GM04504 (cell line): ENCODE measurements at places on chromosomes 7 and 10.

DNA sequence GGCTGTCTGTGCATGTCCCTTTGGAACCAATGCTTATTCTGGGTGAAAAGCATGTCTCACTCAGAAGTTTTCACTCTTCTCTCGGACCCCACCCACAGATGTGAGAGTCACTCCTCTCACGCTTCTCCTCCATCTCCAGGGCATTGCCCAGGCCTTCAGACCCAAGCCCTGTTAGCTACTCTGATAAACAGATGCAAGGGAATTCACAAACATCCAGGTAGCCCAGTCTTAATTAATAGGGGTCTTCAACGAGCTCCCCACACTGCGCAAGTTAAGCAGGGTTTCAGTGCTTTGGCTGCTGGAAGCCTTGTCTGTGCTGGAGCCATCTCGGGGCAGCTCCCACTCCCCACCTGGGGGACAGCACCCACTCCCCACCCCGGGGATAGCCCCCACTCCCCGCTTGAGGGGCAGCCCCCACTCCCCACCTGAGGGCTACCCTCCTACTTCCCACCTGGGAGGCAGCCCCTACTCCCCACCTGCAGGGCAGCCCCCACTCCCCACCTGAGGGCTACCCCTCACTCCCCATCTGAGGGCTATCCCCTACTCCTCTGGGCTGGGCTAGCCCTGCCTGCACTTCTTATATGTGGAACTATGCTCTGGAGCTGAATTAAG, 8.7 kb downstream of the PKD1L1 start:
- DNase-seq = no peak

DNA sequence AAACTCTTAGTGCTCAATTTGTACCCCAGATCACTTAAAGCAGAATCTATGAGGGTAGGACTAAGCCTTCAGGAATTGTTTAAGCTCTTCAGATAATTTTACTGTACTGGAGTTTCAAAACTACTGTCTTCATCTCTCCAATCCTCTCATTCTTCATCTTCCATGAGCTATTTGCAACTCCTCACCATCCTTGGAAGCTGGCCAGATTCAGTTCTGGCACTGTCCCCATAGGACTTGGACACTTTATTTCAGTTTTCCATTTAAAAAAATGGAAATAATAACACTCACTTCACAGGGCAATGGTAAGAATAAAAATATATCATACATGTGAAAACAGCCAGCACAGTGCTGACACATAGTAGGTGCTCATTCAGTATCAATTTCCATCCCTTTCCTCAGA, 74.6 kb downstream of the PPP1R17 start:
- no peak for DNase-seq

- no peak for DNase-seq
Measured at GRCh38 chr10:17365402-17365801, 89.0 kb downstream of the ST8SIA6 start.

- no peak for DNase-seq
Measured at GRCh38 chr10:90939648-90940047, 18.8 kb upstream of the ANKRD1 start.

DNA sequence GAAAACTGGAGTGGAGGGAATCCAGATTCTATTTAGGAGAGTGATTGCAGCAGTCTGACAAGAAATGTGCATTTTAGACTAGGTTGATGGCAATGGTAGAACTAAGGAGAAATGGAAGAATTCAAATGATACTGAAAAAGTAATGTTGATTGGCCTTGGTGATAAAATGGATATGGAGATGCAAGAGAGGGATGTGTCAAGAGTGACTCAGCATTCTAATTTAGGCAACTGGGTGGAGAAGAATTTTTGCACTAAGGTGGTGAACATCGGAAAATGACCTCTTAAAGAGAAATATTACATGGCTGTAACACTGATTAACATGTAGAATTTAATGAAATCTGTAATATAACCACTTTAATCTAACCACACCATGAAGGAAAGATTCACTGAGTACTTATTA, 806.5 kb downstream of the PHTF2 start:
- no peak for DNase-seq

DNA sequence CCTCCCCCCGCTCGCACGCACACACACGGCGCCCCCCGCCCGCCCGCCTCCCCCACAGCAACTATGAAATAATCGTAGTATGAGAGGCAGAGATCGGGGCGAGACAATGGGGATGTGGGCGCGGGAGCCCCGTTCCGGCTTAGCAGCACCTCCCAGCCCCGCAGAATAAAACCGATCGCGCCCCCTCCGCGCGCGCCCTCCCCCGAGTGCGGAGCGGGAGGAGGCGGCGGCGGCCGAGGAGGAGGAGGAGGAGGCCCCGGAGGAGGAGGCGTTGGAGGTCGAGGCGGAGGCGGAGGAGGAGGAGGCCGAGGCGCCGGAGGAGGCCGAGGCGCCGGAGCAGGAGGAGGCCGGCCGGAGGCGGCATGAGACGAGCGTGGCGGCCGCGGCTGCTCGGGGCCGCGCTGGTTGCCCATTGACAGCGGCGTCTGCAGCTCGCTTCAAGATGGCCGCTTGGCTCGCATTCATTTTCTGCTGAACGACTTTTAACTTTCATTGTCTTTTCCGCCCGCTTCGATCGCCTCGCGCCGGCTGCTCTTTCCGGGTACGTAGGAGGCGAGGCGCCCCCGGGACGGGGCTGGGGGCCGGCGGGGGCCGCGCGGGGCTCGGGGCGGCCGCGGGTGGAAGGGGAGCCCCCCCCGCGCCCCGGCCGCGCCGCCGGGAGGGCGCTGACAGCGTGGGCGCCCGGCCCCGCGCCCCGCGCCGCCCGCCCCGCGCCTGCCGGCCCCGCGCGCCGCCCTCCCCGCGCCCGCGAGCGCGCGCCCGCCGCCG, 441 bp downstream of the BMI1 start:
- DNase-seq = no peak

DNA sequence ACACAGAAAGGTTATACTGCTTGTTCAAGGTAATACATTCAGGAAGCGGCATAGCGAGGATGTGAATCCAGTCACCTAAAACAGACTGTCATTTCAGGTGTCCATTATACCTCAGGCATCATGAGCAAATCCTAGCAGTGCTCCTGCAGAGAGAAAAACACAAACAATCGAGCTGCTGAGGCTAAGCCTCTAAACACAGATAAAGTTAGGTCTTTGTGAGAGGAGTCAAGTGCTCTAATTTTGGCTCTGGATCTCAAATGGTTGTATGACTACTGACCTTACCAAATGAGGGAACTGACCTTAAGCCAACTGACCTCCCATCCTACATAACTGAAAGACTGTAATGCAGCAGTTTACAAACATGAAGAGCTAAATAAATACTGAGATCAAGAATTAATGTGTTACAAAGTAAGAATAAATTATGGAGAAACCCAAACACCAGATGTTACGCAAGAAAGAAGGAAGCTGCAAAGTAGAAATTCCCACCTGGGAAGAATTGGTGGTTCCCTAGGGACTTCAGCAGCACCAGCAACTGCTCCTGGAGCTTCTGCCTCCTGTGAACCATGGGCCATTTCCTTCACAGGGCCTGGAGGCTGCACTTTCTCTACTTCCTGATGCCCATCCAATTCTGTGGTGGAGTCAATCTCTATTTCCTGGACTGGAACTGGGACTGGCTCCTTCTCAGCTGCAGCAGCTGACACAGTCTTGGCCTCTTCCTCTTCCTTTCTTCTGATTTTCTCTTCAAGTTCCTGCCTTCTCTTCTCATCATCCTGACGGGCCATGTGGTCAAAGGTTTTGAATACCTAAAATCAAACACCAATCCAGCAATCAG, 5.8 kb downstream of the NUDCD3 start:
- DNase-seq = no peak

- DNase-seq = no peak
Measured at GRCh38 chr10:42986633-42987032, 90.2 kb upstream of the RET start.

- no peak for DNase-seq
Measured at GRCh38 chr10:126895214-126895781, 9.9 kb upstream of the DOCK1 start.

DNA sequence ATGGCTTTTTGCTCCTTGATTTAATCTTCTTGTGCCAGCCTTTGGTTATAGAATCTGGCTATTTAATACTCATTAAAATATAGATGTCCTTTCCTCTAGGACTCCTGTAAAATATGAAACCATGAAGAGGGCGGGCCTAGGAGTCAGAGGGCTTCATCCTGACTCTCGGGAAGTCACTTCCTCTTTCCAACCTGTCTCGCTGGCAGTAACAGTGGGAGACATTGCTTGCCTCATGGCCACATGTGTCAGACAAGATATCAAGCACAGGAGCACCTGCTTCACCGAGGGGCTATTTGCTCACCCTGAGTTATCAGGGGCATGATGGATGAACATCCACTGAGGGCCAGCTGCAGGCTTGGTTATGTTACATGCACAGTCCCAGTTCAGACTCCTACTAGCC, 31.0 kb downstream of the SLIT1 start:
- no peak for DNase-seq

DNA sequence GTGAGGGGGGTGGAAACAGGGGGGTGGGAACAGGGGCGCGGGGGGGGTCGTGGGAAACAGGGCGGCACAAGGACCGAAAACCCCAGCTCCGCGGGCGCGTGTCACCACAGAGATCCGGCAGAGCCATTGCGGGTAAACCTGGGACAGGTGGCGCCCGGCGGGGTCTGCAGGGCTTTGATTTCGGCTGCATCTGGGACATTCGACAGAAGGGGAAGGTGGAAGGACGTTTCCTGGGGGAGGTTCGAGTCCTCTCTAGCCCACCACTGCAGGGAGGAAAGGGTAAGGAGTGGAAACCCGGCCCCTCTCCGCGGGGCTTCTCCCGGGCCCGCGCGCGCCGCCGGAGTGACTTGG, 7.5 kb downstream of the NKX2-3 start:
- no peak for DNase-seq

GRCh38 chr7:141698247-141699015, 3.5 kb downstream of the DENND11 start:
- no peak for DNase-seq

- peak; percentile 75 for DNase-seq
Measured at GRCh38 chr7:100852048-100852872, at the start of gene SLC12A9. Gene SLC12A9, plus strand, starts transcription at chr7:100852713. Its CDS starts 1,485 bp downstream, at chr7:100854198.

- DNase-seq = no peak
Measured at GRCh38 chr7:106692450-106693051, 31.6 kb upstream of the CCDC71L start.

DNA sequence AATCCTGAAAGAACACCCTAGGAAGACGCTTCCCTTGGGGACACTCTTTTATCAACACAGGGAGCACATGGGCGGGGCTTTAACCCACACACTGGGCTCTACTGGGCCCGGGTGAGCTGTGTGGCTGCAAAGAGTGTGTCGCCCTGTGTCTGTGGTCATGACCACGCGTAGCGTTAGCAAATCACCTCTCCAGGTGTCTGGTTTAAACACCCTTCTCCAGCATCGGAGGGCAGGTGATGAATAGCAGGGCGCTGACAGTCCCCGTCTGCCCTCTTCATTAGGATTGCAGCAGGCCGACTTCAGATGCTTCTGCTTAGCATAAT, 127.7 kb downstream of the ADARB2 start:
- no peak for DNase-seq

GRCh38 chr7:149525280-149525679, 27.7 kb upstream of the ZNF746 start:
- no peak for DNase-seq

GRCh38 chr10:111999205-111999914, 184.2 kb downstream of the GPAM start:
- no peak for DNase-seq

GRCh38 chr10:132313305-132313704, 5.6 kb upstream of the STK32C start:
- no peak for DNase-seq

GRCh38 chr7:34949361-34949760, 87.9 kb downstream of the DPY19L1 start:
- DNase-seq = peak; percentile 5

DNA sequence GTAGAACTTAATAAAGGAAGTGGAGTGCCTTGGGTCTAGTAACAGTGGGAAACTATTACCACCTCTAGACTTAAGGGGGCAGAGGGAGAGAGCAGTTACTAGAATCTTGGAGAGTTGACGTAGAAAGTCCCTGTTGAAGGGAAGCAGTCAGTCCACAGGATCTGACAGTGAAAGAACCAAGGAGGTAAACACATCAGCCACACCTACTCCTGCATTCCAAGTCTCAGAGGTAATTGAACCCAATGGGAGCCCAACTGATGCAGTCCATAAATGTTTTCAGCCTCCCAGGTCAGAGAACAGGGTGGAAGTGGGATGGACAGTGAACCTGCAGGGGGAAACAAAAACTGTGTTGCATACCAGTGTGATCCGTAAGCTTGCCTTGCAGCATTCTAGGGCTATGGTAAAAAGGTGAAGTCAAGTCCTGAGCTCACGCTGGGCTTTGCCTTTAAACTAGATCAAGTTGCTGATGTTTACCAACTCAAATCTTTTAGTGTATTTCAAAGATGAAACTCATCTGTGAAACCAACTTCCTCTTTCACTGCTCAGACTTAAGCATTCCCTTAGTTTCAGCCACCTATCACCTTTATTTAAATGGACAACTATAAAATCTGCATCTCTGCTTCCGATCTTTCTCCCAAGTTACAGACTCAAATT, 57.2 kb downstream of the SLC16A12 start:
- no peak for DNase-seq

GRCh38 chr10:98885378-98885777, 350.3 kb downstream of the HPSE2 start:
- no peak for DNase-seq

DNA sequence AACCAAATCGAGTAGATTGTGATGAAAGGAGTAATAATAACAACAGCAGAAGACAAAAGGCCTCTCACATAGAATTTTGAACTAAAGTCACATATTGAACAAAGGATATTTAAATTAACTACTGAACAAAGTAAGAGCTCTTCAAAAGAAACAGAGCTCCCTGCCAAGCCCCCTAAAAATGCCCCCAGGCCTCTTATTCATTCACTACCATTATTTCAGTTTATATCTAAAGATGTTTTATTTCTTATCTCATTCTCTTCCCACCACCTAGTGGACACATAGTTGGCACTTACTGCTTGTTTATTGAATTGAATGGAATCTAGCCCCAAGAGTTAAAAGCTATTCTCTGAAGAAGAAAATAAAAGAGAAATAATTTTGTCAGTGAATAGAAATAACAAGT, 37.4 kb downstream of the VCL start:
- DNase-seq = no peak

GRCh38 chr10:112232670-112233069, 49.1 kb upstream of the GPAM start:
- DNase-seq = no peak

GRCh38 chr10:80324086-80324485, 32.5 kb downstream of the DYDC1 start:
- peak; percentile 6 for DNase-seq

DNA sequence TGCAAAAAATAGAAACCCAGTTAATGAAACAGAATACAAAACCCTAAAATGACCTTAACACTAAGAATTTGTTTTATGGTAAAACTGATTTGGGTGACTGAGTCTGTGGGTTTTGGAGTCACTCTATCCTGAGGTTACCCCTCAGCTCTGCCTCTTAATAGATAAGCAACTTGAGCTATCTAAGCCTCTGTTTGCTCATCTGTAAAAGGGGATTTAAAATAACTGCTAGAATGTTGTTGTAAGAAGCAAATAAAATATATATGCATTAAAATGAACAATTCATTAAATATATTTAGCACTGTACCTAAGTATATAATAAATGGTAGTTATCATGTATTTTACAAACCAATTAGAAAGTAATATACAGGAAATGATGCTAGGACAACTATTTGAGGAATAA, 115.4 kb downstream of the CABCOCO1 start:
- no peak for DNase-seq
